ENCODE measurements at places on chromosomes 3 and 15.
A peak's percentile ranks its signal among the peaks of the same experiment; 100 is the strongest.

DNA sequence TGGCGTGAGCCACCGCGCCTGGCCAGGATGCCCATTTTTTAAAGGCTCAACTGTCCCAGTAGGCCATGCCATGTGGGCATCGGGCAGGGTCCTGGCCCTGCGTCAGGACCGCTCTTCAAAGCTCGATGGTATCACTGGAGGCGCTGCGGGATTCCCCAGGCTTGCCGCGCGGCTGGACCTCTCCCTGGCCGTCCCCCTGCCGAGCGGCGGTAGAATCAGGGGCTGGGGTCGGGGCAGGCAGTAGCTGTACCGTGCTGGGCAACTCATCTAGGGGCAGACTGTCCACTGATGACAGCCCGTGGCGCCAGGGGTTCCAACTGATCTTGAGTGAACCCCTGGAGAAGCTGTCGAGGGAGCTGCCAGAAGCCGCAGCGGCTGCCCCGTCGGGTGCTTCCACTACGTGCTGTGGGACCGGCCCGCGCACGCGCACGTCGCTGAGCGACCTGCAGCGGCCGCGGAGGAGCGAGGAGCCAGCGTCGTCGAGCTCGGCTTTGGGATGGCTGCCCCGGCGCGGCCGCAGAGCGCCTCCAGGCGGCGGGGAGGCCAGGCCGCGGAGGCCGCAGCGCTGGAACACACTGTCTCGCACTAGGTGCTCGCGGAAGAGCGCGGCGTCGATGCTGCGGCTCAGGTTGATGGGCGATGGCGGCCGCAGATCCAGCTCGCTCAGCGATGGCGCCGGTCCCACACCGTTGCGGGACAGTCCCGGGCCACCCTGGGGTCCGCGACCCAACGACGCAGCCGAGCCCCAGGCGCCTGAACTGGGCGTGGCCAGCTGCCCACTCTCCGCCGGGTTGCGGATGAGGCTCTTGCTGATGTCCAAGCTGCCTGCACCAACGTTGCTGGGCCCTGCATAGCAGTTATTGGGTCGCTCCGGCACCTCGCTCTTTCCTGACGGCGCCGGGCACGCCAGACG lies 5.8 kb downstream of the PRRT3 start:
- DNase-seq, result peak; percentile 84

DNA sequence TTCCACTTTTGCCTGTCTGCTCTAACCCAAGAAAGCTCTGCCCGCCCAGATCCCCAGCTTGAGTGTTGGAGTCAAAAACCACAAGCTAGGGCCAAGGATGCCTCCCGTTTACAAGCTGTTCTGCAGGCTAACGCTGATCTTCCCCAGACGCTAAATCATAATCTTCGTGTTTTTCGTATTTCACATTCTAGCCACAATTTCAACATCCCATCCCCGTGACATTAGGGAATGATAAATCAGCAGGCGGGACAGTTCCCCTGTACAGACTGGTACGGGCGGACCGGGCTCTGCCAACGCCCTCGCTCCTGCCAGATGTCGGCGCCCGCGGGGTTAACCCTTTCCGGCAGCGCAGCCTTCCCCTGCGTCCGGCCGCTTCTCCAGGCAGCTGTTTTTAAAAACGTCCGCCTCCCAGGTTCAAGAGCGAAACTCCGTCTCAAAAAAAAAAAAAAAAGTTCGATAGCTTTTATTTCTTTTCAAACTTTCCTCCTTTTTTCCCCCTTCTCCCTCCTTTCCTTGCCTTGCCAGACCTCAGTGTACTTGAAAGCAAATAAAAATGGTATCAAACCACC lies 81.0 kb upstream of the BNC1 start:
- no peak for DNase-seq

GRCh38 chr3:146542179-146542578 lies 2.2 kb downstream of the PLSCR1 start:
- no peak for DNase-seq

GRCh38 chr15:61256231-61256630 lies 27.1 kb upstream of the RORA start:
- no peak for DNase-seq

- no peak for DNase-seq
These were observed 64.4 kb downstream of the GTPBP8 start for GRCh38 chr3:113055201-113055600.

DNA sequence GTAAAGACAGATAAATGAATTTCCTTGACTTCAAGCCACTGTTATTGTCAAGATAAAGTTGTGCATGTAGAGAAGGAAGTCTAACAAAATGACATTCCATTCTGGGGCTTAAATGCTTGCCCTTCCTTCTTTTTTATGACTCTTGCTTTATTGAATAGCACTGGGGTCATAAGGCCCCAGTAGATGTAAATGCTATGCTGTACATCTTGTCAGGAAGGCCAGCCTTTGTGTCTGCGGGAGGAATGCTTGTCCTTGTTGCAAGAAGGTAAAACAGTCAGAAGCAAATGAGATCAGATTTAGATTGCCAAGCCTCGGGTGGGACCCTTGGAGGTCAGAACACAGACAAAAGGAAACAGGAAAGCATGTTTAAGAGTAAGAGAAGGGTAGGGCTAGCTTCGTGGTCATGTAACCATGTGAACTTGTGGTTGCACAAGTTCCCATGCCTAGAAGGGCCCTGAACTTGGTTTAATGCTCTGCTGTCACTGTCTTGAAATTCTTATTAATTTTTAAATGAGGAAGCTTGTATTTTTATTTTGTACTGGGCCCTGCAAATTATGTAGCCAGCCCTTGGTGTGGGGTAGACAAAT lies 81.5 kb downstream of the PPM1L start:
- peak; percentile 51 for DNase-seq

GRCh38 chr15:62067448-62068044 lies 769 bp downstream of the C2CD4A start:
- DNase-seq, result no peak

GRCh38 chr15:43433165-43433564 lies 59.8 kb downstream of the TP53BP1 start:
- no peak for DNase-seq

- no peak for DNase-seq
These were observed 109.1 kb downstream of the NSUN3 start for GRCh38 chr3:94171954-94172353.

GRCh38 chr3:31924610-31925270 lies 56.3 kb downstream of the OSBPL10 start:
- no peak for DNase-seq

- no peak for DNase-seq
These were observed 50.3 kb upstream of the PLSCR5 start for GRCh38 chr3:146655333-146655996.
